ENCODE measurements at places on chromosomes 16 and 17.
A peak's percentile ranks its signal among the peaks of the same experiment; 100 is the strongest.

GRCh38 chr16:75640598-75640997 is 6.9 kb downstream of the KARS1 start:
- no peak for DNase-seq

GRCh38 chr17:15171167-15172047 is 93.7 kb downstream of the PMP22 start:
- DNase-seq = peak; percentile 26

- no peak for DNase-seq
These were observed 13.0 kb downstream of the TOB1 start for GRCh38 chr17:50853015-50853615.

DNA sequence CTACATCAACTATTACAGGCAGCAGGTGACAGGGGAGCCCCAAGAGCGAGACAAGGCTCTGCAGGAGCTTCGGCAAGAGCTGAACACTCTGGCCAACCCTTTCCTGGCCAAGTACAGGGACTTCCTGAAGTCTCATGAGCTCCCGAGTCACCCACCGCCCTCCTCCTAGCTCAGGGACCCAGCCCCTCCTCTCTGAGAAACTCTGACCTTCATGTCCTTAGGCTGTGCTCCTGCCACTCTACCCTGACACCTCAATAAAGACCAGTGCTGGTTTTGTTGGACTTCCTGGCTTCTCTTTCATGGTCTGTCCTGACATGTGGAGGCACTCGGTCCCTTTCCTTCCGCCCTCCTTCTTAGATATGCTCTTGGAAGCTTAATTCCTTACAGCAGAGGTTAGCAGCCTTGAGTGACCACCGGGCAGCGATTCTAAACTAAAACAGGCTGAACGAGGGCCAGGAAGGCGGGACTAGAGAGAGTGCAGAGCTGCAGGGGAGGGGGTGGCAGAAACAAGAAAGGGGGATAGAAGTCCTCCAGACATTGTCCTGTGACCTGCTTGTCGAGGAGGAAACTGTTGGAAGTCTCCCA is 915 bp downstream of the AHSP start:
- DNase-seq = no peak

DNA sequence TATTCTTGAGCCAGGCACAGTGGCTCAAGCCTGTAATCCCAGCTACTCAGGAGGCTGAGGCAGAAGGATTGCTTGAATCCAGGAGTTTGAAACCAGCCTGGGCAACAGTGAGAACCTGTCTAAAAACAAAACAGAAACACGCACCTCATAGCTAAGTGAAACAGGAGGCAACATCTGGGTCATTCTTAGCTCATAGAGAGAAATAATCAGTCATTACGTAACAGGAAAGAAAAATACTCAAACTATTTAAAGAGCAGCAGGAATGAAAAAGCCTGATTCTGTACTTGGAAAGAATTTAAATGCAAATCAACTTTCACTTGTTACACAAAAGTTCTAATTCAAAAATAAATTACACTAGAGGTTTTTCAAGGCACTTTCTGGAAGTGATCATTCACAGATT is 17.2 kb downstream of the CHCT1 start:
- DNase-seq = no peak
